ENCODE measurements at places on chromosomes 13 and 19.

GRCh38 chr13:98507282-98507797, 69.6 kb downstream of the STK24 start:
- DNase-seq, result peak; percentile 77

DNA sequence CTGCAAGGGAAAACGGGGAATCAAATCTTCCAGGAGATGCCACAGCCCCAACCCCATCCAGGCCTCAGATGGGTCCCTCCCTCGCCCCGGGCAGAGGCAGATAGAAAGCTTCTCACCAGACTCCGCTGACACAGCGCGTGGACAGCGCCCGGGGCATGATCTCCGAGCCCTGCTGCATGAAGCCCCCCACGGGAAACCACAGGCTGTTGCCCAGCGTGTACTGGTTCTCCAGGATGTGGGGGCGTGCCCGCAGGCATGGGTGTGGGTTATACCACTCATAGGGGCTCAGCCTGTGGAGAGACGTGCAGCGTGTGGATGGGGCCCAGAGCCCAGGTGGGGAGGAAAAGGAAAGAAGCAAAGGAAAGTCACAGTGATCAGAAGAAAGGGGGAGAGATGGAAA, 27.2 kb upstream of the ATP1A3 start:
- no peak for DNase-seq

DNA sequence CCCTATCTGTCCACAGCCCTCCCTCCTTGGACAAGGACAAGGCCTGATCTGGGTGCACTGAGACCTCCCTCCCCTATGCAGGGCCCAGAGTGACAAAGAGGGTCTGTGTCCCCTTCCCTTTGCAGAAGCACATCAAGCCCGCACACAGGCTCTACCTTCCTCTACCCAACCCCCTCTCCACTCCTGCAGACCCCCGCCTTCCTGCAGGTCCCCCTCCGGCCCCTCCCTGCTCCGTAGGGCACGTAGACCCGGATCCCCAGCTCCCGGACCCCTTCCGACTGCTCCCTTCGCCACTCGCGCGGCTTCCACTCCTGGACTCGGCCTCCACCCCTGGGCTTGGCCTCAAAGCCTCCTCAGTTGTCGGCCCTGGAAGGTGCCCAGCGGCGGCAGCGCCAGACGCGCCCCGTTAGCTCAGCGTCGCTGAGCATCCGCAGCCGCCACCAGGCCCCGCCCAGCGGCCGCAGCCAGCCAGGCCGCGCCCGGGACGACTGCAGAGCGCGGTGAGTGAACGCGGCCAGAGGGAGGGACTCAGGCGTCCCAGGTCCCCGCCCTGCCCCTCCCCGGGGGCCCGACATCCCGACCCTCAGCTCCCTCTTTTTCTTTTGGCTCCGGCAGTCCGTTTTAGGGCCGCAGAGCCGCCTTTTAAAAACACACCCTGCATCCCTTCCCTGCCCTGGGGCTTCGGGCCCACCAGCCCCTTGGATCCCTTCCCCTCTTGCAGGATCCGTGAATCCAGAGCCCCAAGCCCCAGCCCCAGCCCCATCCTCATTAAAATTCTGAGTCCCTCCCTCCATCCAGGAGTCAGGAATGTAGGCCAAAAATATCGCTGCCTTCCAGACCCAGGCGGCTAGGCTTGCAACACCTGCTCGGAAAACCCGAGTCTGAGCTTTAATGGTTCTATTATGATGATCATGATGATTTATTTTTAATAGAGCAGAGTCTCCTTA, 1.5 kb upstream of the MYADM start:
- DNase-seq, result peak; percentile 54

DNA sequence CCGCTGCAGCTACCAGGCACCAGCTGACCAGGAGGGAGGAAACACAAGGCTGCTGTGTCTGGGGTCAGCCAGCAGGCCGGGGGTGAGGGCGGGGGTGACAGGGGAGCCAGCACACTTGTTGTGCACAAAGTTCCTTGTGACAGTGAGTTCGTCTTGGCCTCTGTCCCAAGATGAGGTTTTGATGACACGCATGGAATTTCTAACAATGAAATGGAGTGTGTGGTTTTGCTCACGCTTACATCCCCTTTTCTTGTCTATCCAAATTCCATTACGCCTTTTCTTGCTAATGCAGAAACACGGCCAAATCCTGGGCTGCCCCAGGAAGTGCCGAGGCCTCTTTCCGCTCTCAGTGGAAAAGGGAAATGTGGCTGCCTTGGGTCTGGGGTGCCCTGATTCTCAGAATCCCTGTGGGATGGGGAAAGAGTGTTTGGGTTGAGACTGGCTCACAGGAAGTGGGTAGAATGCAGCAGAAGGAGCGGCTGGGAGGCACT, 73.8 kb downstream of the GADD45B start:
- no peak for DNase-seq

- DNase-seq, result no peak
These were observed 403.8 kb downstream of the ZNF536 start for GRCh38 chr19:30775956-30776355.

DNA sequence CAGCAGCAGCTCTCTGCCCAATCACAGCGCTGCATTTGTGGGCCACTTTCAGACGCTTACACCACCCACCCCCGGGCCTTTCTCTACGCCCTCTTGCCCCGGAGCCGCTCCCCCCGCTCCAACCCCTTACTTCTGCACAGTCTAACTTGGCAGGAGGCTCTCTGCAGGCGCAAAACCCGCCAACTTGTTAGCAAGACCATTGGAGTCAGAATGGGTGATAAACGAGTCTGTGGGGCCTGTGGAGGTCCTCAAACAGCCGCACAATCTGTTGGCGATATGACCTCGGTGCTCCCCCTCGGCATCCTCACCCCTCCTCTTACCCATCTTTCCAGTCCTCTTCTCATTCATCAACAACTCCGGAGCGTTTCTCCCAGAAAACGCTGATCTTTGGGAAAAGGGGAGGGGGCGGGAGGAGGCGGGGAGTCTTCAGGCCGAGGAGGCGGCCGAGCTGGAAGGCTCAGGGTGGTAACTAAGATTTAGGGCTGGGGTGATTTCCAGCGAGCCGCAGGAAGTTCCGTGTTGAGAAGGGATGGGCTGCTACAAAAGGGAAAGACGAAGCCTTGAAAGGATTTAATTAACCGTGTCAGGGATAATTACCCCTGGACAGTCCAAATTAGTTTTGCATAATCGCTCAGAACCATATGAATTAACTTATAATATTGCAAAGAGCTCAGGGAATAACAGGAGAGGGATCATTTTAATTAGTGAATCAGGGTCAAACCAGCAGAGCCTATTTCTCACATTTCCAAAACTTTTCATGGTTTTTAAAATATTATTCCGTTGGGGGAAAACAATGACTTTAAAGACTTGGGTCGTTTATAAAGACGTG, 4.1 kb downstream of the SOX21 start:
- DNase-seq, result no peak

GRCh38 chr19:56769650-56770049, 70.9 kb downstream of the PEG3 start:
- no peak for DNase-seq

DNA sequence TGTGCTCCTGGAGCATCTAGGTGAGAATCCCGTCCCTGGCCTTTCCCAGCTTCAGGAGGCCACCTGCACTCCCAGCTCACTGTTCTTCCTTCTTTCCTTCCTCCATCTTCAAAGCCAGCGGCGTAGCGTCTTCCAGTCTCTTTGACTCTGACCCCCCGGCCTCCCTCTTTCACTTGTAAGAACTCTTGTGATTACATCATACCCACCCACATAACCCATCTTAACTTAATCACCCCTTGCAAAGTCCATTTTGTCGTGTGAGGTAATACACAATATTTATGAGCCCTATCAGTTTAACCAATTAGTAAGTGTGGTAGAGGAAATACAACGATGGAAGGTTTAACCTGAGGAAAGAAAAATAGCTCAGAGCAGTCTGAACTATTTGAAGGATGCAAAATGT, 4.6 kb upstream of the CDC16 start:
- no peak for DNase-seq

DNA sequence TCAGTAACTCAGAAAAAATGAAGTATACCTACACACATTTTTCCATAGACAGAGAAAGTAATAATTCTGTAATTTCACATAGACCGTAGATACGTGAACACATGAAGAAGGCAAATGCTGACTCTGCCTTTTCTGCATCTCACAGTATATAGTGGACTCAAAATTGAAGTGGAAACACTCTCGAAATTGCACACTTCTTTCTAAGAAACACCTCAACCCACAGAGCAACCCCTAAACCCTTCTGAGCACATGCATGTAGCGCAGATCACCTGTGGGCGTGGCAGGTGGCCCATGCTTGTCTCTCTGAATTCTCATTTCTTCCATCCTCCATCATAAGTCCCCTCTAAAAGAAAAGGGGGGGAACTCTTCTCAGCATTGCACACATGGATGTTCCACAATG, 34.7 kb downstream of the COL4A1 start:
- DNase-seq, result no peak

DNA sequence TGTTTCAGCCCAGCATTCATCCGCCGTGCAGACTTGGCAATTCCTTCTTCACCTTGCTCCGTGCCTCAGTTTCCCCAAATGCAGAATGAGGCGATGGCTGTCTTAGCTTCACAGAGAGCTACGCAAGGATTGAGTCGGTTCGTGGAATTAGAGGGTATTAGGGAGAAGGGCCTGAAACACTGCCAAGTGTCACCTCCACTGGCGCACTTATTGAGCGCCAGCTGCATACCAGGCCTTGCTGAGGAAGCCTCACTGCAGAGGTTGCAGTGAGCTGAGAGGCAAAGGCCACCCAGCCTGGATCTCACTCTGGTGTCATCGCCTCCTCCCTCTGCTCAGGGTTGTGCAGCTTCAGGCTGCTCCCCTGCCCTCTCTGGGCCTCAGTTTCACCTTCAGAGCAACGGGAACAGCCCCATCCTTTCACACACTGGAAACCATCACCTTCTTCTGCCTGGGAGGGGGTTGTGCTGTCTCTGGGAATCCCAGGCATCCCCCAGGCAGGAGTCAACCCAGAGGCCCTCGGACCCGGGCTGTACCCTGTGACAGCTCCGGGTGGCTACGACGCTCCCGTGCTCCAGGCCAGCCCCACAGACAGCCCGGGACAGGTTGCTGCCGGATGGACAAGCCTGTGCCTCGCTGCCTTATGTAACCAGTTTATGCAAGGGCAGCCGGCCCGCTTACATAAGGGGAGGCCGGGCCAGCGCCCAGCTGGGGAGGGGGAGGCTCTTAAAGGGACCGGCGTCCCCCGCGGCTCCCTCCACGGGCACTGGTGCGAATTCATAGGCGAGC, 31.9 kb downstream of the NFIC start:
- peak; percentile 69 for DNase-seq

- DNase-seq, result no peak
These were observed 7.5 kb upstream of the GPR183 start for GRCh38 chr13:99314640-99315176.

GRCh38 chr13:75836441-75836840, 200.3 kb downstream of the LMO7 start:
- no peak for DNase-seq

GRCh38 chr13:89755729-89756492, 1591.6 kb upstream of the MIR17HG start:
- DNase-seq, result no peak

DNA sequence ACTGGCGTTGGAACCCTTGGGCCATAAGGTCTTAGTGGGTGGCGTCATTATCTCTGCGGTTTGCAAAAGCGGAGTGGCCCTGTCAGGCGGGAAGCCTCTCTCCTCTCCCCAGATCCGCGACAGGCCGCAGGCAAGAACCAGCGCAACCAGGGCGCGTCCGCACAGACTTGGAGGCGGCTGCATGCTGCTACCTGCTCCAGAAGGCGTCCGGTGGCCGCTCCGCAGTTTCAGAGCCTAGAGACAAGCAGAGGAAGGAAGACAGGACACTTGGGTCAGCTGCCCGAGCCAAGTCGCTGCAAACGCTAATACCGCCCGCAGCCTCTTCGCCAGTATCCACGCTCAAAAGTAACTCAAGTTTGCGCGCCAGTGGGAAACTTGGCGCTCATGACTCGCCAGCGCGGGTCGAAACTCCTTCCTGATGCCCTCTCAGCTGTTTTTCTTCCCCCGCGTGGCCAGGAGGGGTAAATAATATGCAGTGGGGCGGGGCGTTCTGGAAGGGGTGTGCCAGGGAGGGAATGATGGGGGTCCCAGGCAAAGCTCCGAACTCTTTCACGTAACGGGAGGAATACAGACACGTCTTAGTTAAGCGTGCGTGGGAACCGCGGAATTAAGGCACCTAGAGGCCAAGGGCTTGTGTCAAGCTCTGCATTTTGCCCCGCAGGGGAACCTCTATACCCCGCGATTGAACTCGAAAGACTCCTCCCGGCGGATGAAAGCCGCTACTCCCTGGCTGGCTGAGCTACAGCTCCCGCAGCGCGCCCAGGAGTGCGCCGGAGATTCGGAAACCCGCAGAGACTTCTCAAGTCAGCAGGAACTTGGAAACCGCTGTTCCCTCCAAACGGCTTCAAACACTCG, at the start of gene EDNRB:
EDNRB (minus strand) TSS at position 441 of the 855 bp plus-strand sequence; CDS start at position 183, 258 bp downstream.
- DNase-seq, result peak; percentile 72

- DNase-seq, result no peak
These were observed 2.8 kb downstream of the ADGRL1 start for GRCh38 chr19:14203177-14203576.

GRCh38 chr19:33602576-33603204, 19.1 kb upstream of the CHST8 start:
- no peak for DNase-seq

GRCh38 chr13:42279080-42279479, 7.1 kb downstream of the AKAP11 start:
- no peak for DNase-seq

DNA sequence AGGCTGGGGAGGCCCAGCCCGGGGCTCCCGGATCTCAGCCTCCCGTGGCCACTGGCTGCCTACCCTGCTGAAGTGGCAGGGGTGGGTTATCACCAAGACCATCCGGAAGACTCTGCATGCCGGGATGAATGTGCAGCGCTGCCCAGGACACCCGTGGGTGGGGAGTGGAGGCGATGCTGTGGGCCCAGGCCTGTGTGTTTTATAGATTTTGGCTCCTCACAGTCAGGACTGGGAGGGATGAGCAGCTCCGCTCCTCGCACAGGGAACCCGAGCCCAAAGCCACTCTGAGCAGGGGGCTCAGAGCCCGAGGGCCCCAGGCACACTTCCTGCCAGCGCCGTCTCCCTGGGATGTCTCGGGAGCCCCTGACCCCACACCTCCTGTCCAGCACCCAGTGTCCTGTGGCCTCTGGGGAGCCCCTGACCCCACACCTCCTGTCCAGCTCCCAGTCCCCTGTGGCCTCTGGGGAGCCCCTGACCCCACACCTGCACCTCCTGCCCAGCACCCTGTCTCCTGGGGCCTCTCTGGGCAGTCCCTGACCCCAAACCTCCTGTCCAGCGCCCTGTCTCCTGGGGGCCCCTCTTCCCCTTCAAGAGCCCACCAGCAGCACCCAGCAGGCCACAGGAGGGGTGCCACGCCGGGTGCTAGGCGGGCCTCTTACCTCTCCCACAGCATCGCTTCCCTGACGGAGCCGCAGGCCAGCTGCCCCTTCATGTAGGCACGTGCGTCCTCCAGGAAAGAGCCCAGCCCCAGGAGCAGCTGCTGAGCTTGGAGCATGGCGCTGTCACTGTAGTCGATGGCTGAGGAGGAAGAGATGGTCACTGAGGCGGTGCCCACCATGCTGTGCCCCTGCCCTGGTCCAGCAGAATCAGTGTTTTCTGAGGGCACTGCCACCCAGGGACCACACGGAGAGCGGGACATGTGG, 31.4 kb downstream of the NAXD start:
- DNase-seq, result no peak

- DNase-seq, result peak; percentile 60
These were observed 15.7 kb downstream of the PNPLA6 start for GRCh38 chr19:7550987-7551761.

- DNase-seq, result no peak
These were observed 977 bp upstream of the MAB21L1 start for GRCh38 chr13:35477386-35477946.
